ENCODE measurements at places on chromosomes 3 and 15.

- no peak for DNase-seq
Observed at GRCh38 chr15:39202641-39203040, 378.2 kb upstream of the THBS1 start.

GRCh38 chr3:186679151-186679550 lies 13.3 kb downstream of the HRG start:
- no peak for DNase-seq

- DNase-seq: no peak
Observed at GRCh38 chr3:48891606-48892005, 7.1 kb downstream of the SLC25A20 start.

DNA sequence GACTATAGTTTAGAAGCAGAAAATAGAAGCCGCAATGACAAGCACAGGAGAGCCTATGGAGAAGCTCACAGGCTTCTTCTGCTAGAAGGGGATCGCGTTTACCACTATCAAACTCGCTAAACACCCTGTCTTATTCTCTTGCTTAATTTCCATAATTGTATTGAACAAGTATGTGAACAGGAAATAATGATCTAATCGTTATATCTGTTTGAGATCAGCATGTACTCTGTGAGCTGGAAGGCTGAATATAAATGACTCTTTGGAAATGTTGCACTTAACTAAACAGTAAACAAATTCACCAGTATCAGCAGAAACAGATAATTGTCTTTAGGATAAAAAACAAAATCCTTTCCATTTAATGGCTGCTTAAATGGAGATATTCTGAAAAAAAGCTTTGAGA lies 15.0 kb downstream of the NEK10 start:
- no peak for DNase-seq

GRCh38 chr15:74328331-74329056 lies 39.0 kb downstream of the CYP11A1 start:
- no peak for DNase-seq

All from omental fat pad (tissue), 4 donors.